ENCODE measurements at places on chromosomes 3 and 15.

DNA sequence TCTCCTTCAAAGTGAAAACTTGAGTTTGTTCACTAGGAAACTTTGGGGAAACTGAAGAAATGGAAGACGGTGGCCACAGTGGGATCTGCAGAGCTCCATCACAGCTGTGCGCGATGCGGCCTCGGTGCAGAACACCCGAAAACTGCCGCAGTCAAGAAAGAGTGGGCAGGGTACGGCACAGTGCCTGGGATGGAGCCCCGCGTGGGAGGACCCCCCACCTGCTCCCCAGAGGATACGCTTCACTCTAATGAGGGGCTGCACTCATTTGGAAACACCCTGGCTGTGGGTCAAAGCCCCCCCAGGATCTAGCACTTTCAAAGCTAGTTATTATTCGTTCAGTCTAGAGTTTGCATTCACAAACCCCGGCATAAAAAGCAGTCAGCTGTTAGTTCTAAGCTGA lies 9.5 kb downstream of the ADAMTS17 start:
- no peak for DNase-seq

DNA sequence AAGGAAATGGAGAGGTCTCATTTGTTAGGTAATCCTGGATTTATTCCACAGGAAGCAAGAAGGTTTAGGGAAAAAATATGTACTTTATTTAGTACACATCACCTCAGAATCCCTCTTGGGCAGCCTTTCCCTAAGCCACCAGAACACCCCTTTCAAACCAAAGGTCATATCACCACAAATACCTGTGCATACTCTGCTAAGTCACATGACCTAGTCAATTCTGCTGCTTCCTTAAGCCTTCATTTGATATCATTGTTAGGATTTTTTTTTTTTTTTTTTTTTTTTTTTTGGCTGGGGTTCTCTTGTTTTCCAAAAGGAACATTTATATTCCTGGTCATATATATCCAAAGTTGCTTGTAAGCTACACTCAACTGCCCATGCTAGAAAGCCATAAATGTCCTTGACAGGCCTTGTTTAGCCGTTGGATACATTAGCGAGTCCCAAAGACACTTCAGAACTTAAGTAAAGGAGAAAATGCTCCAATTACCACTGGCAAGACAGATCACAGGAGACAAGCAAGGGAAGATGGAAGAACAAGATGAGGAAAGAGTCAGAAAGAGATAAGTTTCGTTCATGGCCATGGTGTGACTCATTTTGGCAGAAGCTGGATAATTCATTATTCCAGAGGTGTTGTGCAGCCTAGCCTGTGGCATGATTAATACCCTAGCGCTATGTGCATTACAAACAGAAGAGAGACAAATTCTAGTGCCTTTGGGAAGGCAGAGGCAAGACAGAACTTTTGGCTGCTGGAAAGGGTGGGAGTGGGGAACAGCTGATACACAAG lies 155.6 kb upstream of the SLC2A2 start:
- no peak for DNase-seq

GRCh38 chr3:72595927-72596610 lies 252.2 kb downstream of the SHQ1 start:
- DNase-seq: no peak

DNA sequence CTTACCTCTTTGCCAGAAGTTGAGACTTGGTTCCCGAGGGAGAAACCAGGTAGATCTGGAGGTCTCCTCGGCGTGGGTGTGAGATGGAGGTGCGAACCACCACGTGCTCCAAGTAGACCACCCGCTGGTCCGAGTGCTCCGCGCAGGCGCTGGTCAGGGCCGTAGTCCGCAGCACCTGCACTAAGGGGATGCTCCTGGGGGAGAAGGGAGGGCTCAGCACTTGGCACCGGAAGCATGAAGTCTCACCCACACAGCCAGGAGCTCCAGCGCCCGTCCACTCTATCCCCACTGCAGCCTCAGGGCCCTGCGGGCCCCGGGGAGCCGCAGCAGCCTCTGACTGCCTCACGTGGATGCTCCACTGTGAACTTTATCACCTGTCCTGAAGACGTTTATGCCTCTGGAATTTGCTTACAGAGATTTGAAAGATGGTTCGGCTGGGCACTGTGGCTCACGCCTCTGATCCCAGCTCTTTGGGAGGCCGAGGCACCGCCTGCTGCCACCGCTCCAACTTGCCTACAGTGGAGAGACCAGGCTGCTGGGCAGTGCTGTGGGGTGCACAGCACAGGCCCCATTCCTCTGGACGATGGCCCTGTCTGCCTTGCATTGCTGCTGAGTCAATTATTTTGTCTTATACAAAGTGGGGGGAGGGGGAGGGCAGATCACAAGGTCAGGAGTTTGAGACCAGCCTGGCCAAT lies 75.4 kb upstream of the SNRPA1 start:
- DNase-seq: no peak

DNA sequence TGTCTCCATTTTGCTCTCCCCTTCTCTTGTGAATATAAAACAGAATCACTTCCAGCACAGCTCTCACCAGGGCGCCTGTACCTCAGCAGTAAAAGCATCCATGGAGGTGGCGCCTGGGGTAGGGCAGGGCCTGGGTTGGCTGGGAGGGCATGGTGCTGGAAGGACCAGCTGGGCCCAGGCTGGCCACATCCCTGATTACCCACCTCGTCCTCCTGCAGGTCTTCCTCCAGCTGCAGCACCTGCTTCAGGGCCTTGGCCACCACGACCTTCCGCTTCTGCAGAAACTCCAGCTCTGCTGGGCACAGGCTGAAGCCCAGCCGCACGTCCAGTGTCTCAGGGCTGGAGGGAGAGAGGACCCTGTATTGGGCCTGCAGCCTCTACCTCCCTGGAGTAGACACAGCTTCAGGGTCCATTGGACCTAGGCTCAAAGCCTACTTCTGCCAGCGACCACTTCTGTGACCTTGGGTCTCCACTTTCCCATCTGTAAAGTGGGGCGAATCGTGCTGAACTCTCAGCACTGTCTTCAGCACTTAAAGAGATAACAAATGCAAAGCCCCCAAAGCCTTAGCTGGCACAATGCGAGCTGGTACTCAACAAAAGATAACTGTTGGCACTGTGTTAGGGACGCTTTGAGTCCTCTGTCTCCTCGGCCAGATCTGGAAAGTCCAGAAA lies 23.8 kb downstream of the PLA2G4E start:
- DNase-seq: no peak

- DNase-seq: no peak
Observed at GRCh38 chr15:84659904-84660781, 2.1 kb upstream of the NMB start.

DNA sequence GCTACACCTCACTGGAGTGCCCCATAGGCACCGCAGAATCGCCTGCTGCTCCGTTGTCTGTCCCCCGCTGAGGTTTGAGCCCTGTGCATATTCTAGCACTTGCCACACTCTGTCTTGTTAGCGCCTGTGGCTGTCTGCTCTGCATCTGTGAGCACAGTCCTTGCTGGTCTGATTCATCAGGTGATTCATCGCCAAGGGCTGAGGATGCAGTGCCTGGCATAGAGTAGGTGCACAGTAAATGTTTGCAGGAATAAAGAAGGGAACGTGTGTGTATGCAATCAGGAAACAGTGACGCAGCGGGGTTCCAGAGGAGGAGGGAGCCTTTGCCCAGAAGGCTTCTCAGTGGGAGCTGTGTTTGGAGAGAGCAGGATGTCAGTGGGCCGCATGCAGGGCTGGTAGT lies 124.0 kb upstream of the PLXNA1 start:
- DNase-seq: peak; percentile 95

DNA sequence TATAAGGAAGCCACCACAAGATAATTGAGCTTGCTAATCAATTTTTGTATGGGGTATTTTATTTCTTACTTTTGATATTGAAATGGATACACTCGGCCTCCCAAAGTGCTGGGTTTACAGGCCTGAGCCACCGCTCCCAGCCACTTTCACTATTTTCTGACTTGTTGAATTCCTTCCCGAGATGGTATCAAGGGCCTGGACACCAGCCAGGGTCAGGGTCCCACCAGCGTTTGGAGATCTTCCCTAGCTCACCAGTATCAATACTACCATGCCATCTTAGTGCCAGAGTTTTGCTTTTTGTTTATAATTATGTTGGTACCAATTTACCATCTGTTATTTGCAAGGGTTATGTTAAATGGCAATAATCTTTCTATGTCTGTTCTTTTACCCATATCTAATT lies 5.5 kb upstream of the SELENOT start:
- DNase-seq: no peak

GRCh38 chr15:34725556-34725955 lies 29.2 kb downstream of the GJD2 start:
- DNase-seq: peak; percentile 1

- no peak for DNase-seq
Observed at GRCh38 chr3:158452334-158452733, 118.7 kb upstream of the MLF1 start.

DNA sequence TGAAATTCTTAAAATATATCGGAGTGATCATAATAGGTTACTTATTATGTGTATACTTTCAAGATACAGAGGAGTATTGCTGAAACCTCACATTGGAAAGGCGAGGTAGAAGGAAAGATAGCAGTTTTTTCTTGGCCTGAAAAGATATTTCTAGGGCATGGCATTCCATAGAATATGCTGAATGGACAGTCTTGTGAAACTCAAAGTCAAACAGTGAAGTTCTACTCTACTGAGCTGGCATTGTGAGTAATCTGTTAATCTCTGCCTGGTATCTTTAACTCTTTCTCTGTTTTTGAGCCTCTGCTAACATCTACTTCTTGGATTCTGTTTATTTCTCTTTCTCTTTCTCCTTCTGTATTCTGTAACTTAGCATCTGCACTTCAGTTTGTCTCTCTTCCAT lies 176.3 kb upstream of the ZBTB20 start:
- no peak for DNase-seq

DNA sequence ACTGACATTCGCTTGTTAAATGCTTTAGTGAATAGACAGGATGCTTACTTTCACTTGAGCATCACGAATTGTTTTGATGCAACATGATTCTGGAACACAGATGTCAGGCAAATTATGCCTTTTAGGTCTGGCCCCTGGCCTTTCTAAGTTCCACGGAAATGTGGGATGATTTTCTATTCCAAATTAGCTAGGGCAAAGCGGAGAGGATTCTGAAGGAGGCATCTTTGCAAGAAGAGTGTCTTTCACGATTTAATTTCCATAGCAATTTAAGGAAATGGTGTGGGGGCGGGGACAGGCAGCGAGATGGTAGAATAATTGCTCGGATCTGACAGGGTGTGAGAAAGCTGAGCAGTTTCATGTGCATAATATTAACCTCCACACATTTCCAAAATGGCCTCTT lies 238.5 kb upstream of the KCNMB2 start:
- DNase-seq: no peak

- no peak for DNase-seq
Observed at GRCh38 chr3:127408684-127409420, 121.0 kb upstream of the PRR20G start.
